Urinary bladder (tissue), 4 donors: ENCODE measurements at places on chromosomes 4 and X. TPM values are rescaled to one million over a fixed set of nuclear protein-coding genes. Genes with fewer than 3 reads are reported as not detected.

- DNase-seq: no peak
These were observed 61.7 kb downstream of the ADRA2C start for GRCh38 chr4:3827616-3828492.

DNA sequence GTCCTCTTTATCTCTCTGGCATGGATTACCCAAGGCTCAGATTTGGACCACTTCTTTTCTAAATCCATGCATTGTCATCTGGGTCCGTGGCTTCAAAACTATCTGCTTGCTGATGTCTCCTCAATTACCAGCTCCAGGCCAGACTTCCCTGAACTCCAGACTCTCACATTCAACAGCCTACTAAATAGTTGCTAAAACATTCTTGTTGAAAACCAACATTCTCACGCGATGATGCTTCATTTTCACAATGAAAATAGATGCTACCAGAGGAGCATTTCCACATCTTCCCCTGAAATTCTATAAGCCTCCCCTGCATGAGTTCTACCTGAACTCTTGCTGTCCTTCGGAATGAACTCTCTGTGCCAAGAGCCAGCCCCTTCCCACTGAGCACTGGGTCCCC is 5.2 kb upstream of the TLR6 start:
- DNase-seq: no peak

- no peak for DNase-seq
These were observed 91.9 kb upstream of the GPR50 start for GRCh38 chrX:151084454-151084853.

Gene NMU
- 0.15 TPM for polyA plus RNA-seq

DNA sequence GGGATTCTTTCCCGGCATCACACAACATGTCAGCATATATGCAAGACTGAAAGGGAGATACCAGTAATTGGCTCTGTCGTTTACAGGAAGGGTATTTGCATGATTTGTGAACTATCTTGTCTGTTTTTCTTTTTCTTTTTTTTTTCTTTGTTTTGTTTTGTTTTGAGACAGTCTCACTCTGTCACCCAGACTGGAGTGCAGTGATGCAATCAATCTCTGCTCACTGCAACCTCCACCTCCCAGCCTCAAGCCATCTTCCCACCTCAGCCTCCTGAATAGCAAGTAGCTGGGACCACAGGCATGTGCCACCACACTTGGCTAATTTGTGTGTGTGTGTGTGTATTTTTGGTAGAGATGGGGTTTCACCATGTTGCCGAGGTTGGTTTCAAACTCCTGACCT is 262.7 kb upstream of the F9 start:
- DNase-seq: no peak

Gene FABP2
- polyA plus RNA-seq: not detected

DNA sequence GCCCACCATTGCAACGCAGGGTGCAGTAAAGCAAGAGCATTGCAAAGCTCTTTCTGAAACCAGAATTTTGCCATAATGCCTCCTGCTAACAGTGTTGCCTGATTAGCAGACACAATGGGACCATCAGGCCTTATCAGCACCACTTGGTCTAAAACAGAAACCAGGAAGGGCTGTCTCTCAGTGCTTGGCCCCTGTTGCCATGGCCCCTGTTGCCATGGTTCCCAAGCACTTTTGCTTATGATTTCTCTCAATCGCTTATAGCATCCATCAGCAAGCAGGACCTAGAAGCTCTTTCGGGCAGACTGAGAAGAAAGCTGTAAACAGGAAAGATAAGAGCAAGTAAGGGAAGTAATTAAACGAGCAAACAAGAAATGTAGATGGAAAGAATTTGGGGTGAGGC is 36.8 kb downstream of the RTL5 start:
- DNase-seq: no peak

DNA sequence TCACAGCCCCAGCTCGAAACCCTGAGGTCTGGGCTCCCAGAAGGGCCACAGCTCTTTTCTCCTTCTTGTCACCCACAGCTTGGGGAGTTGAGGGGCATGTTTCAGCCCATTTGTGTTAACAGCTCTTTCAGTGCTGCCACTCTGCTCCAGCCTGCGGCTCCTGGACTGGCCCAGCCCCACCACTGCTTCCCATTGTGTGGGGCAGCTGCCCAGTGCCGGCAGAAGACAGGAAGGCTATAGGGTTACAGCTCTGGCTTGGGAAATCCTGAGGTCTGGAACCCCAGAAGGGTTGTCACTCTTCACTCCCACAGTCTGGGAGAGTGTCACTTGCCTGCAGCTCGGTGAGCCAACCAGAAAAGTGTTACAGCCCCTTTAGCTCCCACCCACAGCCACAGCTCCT is 7.0 kb upstream of the HNRNPD start:
- DNase-seq: no peak

DNA sequence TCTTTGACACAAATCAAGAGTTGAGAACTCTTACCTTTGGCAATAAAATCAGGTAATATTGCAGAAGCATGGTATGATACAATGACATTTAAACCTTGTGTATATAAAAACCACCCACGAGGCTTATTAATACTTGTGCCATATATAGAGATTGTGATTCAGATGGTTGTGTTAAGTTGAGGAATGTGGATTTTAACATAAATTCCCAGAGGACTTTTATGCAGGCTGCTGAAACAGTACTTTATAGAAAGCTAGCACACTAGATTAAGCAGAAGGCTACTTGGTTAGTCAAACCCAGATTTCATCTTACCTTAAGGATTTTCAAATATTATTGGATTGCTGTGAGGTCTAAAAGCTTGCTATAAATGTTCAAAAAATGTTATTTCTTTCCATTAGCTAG is 325.7 kb upstream of the PCDH10 start:
- DNase-seq: no peak

GRCh38 chr4:111675746-111676145 is 469.5 kb upstream of the FAM241A start:
- no peak for DNase-seq
